ENCODE measurements at places on chromosomes 7 and 10.

DNA sequence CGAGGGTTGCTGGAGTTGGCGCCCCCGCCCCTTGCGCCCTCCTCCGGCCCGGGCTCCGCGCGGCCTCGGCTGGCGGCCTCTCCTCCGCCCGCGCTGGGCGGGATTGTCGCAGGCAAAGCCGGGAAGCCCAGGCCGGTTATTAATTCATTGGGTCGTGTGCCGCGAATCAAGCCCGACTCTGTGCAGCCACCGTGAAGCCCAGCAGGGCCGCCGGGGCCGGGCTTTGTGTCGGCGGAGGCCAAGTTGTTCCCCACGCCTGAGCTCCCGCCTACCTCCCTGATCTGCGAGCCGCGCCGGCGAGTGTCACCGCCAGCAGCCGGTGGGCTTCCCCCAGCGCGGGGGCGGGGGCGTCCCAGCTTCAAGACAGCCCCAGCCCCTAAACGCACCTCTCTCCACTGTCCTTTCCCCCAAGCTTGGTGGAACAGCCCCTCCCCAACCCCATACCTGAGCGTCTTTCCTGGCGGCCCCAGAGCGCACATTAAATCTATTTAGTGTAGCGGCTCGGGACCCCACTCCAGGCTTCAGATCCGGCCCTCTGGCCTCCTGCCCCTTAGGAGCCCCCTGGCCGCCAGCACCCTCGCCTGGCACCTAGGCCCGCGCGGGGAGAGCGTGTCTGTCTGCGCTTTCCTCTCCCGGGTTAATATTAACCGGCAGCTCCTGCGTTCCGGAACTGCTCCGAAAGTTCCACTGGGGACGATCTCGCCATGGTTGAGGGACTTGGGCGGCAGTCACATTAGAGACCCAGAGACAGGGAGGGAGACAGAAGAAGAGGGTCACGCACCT lies 3.5 kb downstream of the SHH start:
- DNase-seq: no peak

DNA sequence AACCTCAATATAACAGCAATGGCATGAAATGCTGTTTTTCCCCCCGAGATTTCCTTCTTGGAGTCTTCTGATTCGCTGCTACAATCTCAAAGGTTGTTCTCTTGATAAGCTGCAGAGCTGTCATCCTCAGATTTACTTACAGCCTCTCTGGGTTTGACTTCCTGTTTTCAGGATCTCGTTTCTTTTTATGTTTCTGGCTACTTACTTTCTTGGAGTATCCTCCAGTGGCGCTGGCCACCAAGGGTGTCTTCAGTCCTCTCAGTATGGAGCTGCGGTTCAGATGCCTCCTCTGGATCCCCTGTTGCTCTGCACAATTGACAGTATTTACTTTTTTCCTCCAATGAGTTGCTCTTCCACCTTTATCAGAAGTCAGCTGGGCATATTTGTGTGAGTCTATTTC lies 152.0 kb upstream of the TMEM72 start:
- DNase-seq: no peak

- no peak for DNase-seq
These were observed 46.2 kb downstream of the JAKMIP3 start for GRCh38 chr10:132111871-132112341.

DNA sequence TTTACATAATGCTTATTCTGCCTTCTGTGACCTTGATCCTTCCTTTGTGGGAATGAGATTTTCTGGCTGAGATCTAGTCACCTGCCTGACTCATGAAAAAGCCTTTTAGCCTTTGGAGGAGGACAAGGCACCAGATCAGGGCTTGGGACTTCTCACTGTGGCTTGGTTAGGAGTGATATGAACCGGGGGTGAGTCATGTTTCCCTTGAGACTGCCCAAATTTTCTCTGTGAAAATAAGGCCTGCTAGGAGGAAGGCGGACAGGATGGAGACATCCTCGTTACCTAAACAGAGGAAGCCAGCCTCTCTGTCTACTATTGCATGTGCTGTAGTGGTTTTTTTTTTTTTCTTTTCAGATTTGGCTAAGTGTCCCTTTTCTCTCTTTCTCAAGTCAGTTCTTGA lies 57.8 kb downstream of the EVX1 start:
- DNase-seq: no peak

DNA sequence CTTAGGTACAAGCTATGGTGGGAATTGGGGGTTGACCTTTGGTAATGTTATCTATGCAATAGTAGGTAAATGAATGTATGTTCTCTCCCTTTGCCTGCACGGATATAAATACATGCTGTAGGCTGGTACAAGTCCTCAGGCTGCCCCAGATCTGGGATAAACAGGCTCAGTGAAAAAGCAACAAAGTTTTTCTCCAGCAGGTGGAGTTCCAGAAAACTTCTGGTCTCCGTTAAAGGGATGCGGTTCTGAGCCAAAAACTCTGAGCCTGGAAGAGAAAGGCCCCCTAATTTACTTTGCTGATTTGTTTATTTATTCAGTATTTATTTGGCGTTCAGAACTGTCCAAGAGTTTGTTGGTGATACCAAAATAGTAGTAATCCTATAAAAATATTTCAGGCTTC lies 204.7 kb downstream of the ADRA2A start:
- DNase-seq: no peak

- DNase-seq: no peak
These were observed 330.4 kb upstream of the SEMA3A start for GRCh38 chr7:84524714-84525694.

- DNase-seq: no peak
These were observed 56.6 kb downstream of the PARD3 start for GRCh38 chr10:34758447-34758996.

DNA sequence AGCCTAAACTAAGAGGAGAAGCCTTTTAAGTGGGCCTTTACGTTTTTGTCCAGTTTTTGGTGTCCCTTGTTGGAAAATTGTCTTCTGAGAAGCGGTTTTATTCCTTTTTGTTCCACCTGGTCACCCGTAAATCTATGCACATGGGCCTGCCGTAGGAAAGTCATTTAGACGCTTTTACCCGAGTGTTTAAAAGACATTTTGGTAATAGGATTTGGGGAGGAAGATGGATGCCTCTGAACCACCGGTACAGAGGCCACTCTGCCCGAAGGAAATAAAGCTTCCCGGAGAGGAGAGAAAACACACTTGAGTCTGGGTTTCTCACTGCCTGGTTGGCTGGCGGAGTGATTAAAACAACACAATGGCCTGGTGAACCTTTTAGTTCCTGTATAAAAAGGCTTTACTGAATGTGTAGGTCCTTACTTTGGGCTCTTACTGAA lies 760 bp downstream of the THNSL1 start:
- no peak for DNase-seq

DNA sequence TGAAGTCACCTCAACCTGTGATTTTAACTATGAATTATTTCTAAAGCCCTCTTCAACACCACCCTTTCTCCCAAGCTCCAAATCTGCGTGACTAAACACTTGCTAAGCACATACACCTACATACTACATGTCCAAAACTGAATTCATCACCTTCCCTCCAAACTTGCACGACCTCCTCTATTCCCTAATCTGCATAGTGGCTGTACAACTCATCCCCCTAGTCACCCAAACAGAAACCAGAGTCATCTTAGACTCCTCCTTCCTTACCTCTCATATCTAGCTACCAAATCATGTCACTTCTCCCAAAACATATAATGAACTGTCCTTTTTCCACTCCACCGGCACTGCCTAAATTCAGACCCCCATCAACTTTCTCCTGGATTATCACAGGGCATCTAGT lies 16.2 kb downstream of the ARHGAP21 start:
- DNase-seq: no peak

GRCh38 chr10:30821261-30821993 lies 191.9 kb upstream of the LYZL2 start:
- DNase-seq: no peak

DNA sequence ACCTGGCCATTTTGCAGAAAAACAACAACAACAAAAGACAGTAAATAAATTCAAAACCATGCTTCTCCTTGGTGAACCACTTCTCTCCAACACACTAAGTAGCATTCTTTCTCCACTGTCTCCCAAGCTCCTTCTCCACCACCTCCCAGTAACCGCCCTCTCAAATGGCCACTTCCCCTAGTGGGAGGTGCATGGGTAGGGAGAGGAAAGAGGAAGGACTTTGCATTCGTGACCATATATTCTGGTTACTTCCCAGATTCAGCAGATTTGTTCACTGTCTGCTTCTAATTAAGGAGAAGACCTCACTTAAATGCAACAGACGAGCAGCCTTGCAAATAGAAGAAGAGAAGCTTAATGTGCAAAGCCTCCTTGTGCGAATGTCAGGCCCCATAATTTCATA lies 166.8 kb downstream of the SORCS1 start:
- DNase-seq: no peak

DNA sequence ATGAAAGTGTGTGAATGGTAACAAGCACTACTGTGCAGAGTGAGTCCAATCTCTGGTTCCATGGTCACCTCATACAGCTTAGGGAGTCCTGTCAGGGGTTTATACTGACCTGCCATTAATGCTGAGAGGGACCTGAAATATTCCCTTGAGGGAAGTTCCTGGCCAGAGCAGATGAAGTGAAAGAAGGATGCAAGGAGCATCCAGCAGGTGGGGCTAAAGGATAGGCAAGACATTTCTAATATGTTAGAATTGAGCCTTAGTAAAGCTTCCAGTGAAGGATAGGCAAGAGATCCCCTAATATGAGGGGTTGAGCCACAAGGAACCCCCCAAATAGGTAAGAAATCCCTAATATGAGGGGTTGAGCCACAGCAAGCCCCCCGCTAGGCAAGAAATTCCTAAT lies 25.5 kb upstream of the FAM221A start:
- DNase-seq: no peak

GRCh38 chr7:66356277-66356721 lies 151.2 kb downstream of the TPST1 start:
- DNase-seq: no peak

DNA sequence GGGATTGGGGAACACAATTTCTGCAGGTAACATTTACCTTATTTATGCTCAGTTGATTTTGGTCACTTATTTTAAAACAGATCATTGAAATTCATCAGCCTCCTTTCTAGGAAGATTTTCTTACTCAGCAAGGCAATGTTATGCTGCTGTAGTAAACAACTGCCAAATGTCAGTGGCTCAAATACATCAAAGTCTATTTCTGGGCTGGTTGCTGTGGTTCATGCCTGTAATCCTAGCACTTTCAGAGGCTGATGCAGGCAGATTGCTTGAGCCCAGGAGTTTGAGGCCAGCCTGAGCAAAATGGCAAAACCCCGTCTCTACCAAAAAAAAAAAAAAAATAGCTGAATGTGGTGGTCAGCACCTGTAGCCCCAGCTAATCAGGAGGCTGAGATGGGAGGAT lies 25.9 kb downstream of the HABP2 start:
- no peak for DNase-seq

DNA sequence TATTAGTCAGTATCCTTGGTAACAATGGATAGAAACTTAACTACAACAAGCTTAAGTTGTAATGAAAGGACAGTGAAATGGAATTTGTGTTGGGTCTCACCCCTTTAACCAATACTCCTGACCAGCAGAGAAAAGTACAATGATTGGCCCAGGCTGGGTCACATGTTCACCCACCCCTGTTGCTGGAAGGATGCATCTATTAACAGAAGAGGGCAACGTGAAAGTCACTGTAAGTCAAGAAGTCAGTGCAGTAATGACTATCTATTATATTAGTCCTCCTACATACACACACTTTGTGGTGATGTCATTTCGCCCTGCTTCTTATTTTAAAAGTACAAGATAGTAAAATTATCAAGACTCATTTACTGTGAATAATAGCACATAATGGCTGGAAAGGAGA lies 16.2 kb downstream of the PNLIPRP2 start:
- no peak for DNase-seq

- DNase-seq: no peak
These were observed 5.7 kb upstream of the ITIH2 start for GRCh38 chr10:7697426-7697825.

DNA sequence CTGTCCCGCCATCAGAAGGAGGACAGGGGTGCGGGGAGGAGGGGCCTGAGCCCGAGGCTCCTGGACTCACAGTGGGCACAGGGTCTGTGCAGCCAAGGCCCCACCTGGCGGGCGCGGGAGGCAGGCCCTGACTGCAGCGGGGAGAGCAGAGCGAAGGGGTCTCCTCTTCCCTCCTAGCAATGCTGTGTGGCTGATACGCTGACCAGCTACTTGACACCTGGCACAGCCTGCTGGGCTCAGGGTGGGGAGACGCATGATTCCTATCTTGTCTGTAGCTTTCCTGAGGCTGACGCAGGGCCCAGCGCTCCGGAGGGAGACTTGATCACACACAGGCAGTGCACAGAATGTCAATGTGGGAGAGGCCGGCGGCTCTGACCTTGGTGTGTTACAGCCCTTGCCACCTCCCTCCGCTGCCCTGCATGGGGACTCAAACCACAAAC lies 174.9 kb downstream of the ELFN1 start:
- no peak for DNase-seq

GRCh38 chr7:101916041-101916800 lies 98.8 kb downstream of the CUX1 start:
- no peak for DNase-seq

DNA sequence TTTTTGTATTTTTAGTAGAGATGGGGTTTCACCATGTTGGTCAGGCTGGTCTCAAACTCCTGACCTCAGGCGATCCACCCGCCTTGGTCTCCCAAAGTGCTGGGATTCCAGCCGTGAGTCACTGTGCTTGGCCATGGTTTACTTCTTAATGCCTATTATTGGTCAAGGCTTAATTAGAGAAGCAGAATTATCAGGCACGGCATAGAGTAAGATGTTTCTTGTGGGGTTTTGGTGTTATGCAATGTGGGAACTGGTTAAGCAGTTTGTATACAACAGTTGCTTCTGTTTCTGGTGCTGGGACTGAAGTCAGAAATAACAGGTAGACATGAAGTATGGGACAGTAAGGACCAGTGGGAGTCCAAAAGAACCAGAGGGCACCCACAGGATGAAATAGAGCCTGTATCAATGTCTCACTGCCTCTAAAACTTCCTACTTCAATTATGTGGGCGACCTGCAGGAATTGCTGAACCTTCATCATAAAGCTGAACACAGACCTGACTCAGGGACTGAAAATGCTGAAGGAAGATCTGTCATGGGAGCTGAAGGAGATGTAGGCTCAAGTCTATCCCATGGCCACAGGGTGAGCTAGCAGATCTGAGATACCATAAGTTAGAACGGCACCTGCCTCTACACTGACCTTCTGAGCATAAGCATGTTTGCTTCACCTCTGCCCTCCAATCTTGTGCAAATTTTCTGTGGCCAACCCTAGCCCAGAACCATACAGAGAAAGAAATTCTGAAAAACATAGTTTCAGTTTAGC lies 38.3 kb upstream of the VCL start:
- no peak for DNase-seq

DNA sequence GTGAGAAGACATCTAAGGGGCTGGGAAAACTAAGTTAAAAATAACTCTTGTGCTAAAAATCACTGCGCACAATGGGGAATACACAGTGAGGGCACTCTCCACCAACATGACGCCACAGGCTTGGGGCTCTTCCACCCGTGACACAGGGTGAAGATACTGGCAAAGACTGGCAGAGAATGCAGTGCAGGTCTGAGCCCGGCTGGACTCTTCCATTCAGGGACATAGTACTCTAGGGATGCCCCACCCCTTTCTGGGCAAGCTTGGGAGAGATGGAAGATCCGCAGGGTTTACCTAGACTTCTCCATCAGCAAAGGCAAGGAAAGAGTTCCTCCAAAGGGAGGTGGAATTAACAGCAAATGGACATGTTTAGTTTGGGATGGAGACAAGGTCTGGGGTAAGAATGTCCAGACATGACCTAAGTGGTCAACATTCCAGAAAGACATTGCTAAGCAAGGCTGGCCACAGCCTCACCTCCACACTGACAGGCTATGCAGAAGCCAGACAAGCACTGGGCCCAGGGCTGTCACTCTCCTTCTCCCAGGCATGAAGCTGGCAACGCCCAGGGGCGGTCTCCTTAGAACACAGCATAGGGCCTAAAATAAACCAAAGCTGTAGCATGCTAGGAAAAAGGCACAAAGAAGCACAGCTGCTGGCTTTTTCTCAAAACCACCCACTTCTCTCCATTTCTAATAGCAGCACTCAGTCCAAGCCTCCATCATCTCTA lies 28.1 kb downstream of the XPNPEP1 start:
- no peak for DNase-seq

Data from effector CD4-positive, alpha-beta T cell (primary cell).